ENCODE measurements at places on chromosomes 1 and 21.

- DNase-seq = no peak
These were observed 102.1 kb downstream of the JAK1 start for GRCh38 chr1:64864018-64864940.

DNA sequence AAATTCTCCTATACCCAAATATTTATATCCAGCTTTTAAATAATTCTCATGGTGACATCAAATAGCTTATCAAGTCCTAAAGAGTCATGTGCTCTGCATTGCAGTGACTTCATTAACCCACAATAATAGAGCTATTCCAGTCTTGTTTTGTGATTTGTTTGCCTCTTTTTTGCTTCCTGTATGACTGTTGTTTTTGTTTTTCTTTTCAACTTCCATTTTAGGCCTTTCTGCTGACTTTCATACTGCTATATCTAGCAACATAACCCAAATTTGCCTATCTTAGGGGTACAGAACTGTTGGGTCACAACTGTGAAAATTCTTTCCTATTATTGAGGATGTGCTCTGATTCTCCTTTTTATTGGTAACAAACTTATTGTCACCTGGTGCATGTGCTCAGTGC is 30.3 kb downstream of the SPATA17 start:
- DNase-seq = no peak

DNA sequence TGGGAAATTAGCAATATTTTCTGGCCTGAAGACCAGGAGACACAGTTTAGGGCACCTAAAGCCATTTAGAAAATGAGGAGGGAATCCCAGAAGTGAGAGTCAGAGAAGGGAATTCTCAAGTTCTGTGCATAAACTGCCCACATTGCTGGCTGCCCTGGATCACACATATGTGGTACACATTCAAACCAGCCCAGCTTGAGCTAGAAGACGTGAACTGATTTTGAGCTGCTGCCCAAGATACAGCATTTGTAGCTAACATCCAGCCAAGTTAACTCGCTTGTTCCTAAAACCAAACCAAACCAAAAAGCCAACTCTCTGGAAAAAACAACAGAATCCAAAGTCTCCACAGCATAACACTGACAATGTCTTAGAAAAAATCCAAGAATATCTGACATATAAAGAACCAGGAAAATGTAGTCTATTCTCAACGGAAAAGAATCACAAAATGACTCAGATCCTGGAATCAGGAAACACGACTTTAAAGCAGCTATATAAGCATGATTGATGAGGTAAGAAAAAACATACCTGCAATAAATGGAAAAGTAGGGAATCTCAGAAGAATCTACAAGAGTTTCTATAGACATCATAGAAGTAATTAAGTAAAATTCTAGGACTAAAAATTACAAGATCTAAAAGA is 18.2 kb upstream of the QSOX1 start:
- no peak for DNase-seq

DNA sequence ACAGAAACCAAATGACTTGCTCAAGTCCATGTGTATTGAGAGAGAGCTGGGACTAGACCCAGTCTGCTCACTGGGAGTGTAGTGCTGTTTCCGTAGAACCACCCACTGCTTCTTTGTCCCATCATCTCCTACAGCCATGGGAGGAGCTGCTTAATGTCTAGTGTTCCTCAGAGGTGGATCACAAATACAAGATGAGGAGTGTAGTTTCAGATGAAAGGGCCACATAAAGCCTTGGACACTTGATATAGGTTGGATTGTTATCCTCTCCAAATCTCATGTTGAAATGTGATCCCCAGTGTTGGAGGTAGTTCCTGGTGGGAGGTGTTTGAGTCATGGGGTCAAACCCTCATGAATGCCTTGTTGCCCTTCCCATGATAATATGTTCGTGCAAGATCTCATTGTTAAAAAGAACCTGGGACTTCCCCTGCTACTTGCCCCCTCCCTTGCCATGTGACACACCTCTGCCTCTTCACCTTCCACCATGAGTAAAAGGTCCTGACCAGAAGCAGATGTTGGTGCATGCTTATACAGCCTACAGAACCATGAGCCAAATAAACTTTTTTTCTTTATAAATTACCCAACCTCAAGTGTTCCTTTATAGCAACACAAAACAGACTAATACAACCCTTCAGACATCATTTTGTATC is 127.5 kb upstream of the DNAH14 start:
- no peak for DNase-seq

GRCh38 chr1:246065592-246065991 is 441.5 kb downstream of the SMYD3 start:
- no peak for DNase-seq

- no peak for DNase-seq
These were observed 85.2 kb upstream of the ABCD3 start for GRCh38 chr1:94332952-94333351.

GRCh38 chr1:2314803-2315673 is 76.3 kb downstream of the MORN1 start:
- no peak for DNase-seq

- no peak for DNase-seq
These were observed 37.6 kb upstream of the HMGB4 start for GRCh38 chr1:33826311-33826710.

DNA sequence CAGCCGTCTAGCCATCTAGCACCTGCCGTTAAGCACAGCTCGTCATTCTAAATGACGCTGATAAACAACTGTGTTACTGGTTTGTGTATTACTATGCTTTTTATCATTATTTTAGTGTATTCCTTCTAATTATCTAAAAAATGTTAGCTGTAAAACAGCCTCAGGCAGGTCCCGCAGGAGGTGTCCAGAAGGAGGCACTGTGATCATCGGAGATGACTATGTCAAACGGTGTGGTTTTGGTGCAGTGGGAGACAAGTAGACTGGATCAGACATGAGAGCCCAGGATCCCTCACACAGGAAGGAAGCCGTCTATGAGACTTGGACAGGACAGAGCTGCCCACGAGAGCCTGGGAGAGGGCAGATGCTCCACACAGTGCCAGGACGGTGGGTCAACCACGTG is 55.3 kb upstream of the COL6A1 start:
- no peak for DNase-seq

- peak; percentile 6 for DNase-seq
These were observed 534.5 kb downstream of the PTPRC start for GRCh38 chr1:199173356-199173755.

DNA sequence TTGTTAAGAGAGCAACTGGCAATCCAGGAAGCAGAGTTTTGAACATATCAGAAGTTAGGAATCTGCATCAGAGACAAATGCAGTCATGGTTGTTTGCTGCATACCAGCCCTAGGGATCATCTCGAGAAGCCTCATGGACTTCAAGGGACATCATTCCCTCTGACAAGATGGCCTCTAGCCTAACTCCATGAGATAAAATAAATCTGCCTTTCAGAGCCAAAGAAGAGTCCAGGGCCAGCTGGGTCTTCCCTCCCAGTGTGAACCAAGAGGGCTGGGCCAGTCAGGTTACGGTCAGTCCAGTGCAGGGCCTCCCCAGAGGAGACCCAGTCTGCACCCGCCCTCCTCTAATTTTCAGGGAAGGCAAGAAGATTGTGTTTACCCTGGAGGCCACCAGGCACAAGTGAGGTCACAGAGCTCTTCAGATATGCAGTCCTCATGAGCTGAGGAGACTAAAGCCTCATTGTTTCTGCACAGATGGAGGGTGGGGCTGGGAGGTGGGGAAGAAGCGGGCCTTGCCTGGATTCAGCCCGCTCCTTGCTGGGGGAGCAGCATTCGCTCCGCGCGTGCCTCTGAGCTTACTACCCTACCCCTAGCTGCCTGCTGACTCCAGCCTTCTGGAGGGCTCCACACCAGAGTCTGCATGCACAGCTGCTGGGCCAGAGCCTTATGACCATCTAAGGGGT is 52.8 kb downstream of the CAPN2 start:
- no peak for DNase-seq

GRCh38 chr1:93362237-93362636 is 16.5 kb downstream of the DR1 start:
- no peak for DNase-seq

- no peak for DNase-seq
These were observed 23.9 kb downstream of the GPR161 start for GRCh38 chr1:168112673-168113305.

DNA sequence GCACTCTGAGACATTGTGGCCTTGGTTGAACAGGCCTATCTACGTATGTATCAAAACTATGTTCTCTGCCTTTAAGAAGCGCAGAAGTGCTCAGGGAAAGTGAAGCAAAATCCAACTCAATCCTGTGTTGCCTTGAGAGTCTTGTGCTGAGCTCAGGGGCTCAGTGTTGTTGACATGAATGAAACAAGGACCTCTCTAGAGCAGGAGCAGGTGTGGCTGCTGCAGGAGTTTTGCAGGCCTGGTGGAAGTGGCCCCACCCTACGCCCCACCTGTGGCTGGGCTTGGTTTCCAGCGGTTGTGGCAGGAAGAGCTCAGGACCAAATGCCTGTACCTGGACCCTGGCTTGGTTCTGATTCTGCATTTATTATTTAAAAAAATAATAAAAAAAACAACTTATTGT is 20.9 kb downstream of the CA6 start:
- DNase-seq = no peak

- no peak for DNase-seq
These were observed 17.5 kb downstream of the NCF2 start for GRCh38 chr1:183572721-183573120.

DNA sequence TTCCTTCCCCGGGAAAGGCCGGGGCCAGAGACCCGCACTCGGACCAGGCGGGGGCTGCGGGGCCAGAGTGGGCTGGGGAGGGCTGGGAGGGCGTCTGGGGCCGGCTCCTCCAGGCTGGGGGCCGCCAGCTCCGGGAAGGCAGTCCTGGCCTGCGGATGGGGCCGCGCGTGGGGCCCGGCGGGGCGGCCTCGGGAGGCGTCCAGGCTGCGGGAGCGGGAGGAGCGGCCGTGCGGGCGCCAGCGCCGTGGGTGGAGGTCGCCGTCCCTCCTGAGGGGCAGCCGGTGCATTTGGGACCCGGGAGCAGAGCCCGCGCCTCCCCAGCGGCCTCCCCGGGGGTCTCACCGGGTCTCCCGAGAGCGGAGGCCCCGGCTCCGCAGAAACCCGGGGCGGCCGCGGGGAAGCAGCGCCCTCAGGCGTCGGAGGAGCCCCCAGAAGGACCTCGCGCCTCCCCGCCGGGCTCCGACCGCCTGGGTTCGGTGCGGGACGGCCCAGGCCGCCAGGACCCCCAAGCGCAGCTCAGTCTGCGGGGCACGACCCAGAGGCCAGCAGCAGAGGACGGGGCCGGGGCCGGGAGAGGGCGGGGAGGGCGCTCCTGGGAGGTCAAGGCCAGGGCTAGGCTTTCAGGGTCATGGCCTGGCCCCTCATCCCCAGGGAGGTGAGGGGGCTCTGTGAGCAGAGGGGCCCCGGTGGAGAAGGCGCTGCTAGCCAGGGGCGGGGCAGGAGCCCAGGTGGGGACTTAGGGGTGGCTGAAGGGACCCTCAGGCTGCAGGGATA is 7.2 kb upstream of the SLX9 start:
- DNase-seq = no peak

DNA sequence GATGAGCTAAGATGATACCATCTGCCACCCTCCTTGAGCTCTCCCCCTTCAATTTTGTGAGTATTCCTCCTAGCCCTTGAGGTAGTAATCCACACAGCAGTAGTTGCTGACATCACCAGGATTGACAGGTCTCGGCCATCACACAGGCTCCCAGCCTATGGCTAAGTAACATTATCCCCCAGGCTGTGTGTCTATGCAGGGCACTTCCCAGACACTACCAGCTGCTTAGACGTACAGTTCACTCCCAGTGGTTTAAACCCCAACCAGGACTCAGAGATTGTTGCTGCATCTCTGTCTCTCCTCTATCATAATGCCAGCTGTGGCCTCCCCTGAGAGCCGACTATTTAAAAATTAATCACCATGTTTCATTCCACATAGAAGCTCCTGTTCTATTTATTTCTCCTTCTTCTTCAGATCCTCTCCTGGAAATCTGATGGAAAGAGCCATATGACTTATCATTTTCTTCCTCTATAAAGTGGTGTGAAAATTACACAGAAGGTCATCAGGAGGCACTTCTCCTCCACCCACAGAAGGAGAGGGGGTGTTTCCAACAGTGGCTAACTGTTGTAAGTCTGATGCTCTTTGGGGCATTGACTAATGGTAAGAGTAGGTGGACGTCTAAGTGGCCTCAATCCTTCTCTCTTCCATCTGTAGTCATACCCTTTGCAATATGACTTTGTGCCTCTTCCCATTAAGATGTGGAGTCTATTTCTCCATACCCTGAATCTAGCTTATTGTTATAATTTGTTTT is 396.3 kb downstream of the SETD4 start:
- no peak for DNase-seq

DNA sequence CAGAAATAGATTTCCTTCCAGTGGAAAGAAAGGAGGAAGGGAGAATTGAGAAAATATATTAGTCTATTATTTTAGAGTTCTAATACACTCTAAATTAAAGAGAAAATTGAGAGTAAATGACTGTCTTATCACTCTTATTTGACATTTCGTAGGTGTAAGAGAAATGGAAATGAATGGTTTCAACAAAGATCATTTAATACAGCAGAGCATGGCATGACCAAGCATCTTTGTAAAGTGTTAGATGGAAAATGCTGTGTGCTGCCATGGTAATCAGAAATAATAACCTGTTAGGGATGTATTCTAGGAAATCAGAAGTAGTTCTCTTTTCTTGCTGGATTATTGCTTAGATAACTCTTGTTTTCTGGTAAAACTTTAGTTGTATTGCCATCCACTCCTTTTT is 90.9 kb downstream of the GIPC2 start:
- no peak for DNase-seq

GRCh38 chr1:28409090-28409489 is 39.5 kb downstream of the PHACTR4 start:
- no peak for DNase-seq
